NCI-H345 (cell line): ENCODE measurements at places on chromosomes 1 and 21.

DNA sequence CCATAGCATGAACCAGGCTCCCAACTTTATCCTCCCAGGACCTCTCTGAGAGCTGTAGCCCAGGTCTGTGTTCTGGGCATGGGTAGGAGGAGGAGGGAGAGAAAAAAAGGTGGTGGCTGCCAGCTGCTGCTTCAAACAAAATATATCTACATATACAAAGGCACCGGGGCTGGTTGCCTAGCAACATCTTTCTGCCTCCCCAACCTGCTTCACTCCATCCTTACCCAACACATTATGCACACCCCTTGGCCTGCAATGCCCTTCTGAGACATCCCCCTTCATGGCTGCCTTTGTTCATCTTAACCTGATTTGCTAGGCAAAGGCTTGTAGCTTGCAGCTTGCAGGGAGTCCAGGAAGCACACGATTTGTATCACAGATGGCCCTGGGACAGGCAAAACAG is 27.2 kb upstream of the ATP1A1 start:
- DNase-seq: peak; percentile 63

GRCh38 chr1:3564921-3565831 is 46.1 kb downstream of the MEGF6 start:
- no peak for DNase-seq

DNA sequence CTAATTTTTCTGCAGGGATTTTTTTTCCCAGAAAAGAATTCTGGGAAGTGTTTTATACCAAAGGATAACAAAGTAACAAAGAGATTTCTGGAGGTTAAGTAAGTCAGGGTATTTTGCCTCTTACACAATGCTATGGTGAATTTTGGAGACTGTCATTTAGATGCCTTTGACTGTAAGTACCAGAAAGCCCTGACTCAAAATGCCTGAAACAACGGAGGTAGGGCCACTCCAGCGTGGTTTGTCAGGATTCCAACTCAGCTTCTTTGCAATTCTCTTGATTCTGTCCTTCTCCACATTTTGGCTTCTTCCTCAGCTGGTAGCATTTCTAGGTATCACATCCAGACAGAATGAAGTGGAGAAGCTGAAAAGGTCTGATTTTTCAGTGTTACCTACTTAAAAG is 106.5 kb downstream of the UCHL5 start:
- DNase-seq: no peak

- no peak for DNase-seq
These were observed 103.4 kb downstream of the PAX7 start for GRCh38 chr1:18734001-18734400.

DNA sequence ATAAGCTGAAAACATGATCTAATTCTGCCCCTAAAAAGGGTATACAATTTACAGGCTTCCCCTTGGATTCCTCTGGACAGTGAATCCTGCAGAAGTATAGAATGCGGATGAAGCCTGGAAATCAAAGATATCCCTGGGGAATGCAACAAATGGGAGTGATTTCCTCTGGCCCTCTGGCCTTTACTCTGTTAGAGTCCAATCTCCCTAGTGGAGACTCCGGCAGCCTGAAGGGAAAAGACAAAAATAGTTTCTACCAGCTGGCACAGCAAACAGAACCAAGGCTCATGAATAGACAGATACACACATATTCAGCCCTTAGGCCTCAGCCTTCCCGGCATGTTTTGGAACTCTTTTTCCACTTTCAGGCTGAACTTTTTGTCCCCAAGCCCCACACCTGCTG is 3.9 kb upstream of the LRRC52 start:
- no peak for DNase-seq

DNA sequence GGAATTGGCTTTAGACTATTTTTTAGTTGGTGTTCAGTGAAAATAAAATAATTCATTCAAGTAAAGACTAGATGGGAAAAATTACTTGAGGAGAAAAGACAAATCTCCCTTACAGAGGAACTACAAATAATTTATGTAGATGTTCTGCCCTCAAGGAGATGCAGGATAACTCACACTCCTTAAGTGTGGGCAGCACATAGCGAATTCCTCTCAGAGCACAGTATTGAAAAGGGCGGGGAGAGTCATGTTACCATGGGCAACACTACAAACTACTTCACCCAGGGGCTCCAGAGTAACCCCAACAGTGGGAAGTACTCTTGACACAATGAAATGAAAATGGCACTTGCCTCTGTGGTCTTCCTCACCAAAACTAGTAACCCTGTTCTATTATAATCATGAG is 20.6 kb upstream of the LAMC2 start:
- DNase-seq: no peak

- no peak for DNase-seq
These were observed 347.9 kb downstream of the LTN1 start for GRCh38 chr21:28644762-28645161.

DNA sequence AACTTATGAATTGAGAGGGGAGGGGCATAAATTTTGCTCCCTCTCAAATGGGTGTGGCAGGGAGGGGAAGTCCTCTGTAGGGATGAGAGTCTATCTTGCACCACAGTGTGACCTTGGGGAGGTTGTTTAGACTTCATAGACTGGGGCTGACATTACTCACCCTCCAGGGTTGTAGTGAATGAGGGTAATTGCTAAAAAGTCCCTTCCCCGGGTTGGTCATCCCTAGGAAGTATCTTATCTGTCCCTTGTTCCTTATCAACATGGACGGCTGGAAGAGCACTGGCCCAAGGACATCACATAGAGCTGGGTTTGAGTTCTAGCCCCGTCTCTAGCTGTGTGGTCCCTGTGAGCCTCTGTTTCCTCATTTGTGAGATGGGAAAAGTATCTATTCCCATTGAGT is 52.4 kb upstream of the SLC2A1 start:
- no peak for DNase-seq

DNA sequence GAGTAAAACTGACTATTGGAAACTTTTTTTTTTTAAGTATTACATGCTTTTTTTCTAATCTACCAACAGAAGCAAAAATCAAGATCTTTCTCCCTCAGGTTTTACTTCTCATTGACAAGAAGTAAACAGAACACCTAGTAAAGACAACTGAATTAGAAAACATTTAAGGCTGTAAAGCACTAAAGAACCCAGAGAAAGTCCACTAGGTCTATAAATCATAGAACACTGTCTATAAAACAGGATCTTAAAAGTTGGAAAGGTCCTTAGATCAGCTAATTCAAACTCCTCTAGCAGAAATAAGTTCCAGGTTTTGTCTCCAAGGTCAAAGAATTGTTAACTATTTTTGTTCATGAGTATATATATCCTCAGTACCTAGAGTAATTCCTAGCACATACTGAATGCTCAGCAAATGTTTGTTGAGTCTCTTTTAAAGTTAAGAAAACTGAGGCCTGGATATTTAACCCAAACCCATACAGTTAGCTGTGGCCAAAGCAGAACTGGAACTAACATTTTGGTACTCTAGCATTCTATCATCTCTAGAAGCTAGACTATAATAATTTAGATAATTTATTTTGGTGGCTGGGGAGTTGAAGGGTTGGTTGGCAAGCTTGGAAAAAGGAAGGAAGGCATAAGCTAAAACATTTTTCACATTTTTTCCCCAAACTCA is 3.0 kb downstream of the EPS15 start:
- no peak for DNase-seq

DNA sequence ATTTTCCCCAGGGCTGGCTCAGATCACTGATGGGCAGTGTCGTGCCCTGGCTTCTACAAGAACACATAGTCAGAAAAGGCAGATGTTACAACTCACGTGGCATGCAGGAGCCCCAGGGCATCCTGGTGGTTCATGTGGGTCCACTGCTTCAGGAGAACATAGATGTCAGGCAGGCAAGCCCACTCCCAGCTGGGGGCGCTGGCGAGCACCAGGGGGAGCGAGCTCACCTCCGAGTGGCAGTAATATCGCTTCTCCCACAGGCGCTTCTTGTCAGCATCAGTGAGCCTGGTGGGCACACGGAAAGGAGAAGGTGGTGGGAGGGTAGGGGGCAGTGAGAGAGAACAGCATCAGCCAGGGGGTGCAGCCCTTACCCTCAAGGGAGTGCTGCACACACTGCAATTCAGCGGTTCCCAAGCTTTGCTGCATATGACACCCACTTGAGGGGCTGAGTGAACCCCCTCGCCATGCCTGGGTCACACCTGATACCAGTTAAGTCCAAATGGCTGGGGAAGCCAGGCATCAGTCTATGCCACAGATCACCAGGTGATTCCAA is 34.3 kb upstream of the PPP1R15B start:
- DNase-seq: peak; percentile 10

- no peak for DNase-seq
These were observed 14.9 kb downstream of the COLGALT2 start for GRCh38 chr1:184022668-184023067.

- no peak for DNase-seq
These were observed 19.9 kb downstream of the AGPAT3 start for GRCh38 chr21:43884861-43885417.

DNA sequence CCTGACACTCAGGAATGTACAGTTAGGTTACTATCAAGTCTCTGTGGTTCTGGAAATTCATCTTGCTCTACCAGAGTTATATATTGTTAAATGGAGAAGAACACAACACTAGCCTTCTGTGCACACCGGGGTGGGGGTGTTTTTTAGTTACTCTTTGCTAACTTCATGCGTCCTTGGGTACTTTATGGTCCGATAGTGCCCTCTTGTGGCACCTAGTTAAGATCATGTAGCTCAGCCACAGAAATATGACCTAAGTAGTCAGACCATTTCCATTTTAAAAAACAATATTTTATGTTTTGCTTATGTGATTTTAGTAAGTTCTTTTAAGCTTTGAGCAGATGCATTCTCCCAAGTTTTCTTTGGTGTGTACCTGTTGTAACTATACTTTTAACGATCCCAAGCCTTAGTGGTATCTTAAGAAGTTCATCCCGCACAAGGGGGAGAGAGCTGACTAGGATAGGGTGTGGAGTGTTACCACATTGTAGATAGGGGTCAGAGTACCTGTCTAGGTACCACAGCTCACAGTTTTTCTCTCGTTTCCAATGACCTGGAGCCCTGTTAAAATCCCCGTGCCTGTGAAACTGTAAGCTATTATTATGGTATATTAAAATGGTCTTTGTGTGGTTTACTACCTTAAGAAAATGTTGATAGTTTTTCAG is 20.6 kb upstream of the SH3D21 start:
- peak; percentile 65 for DNase-seq

DNA sequence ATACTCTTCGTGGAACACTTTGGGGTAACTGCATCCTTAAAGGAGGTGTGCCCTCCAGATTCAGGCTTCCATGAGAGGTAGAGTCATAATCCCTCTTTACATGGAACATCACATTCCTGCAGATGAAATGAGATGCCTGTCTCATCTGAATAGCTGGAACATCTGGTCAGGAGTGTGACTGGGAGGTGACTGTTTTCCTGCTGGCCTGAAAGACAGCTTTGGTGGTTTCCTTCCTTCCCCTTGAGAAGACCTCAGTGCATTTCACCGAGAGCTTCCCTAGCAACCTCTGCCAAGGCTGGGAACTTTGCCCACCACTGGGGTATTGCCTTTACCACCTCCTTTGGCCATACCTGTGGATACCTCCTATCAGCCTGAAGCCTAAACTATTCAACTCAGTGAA is 46.7 kb upstream of the GUCA2A start:
- DNase-seq: no peak

GRCh38 chr1:47232187-47232874 is at the start of gene TAL1:
Gene TAL1 (minus strand): TSS chr1:47232225. CDS start chr1:47225888, 6,337 bp downstream.
- DNase-seq: no peak
